ENCODE measurements at places on chromosomes 16 and 17.

GRCh38 chr16:7871979-7872378 is 539.3 kb downstream of the RBFOX1 start:
- no peak for DNase-seq

- DNase-seq, result no peak
These were observed 10.0 kb downstream of the SNN start for GRCh38 chr16:11677959-11678881.

- no peak for DNase-seq
These were observed 72.7 kb downstream of the N4BP1 start for GRCh38 chr16:48537275-48537674.

DNA sequence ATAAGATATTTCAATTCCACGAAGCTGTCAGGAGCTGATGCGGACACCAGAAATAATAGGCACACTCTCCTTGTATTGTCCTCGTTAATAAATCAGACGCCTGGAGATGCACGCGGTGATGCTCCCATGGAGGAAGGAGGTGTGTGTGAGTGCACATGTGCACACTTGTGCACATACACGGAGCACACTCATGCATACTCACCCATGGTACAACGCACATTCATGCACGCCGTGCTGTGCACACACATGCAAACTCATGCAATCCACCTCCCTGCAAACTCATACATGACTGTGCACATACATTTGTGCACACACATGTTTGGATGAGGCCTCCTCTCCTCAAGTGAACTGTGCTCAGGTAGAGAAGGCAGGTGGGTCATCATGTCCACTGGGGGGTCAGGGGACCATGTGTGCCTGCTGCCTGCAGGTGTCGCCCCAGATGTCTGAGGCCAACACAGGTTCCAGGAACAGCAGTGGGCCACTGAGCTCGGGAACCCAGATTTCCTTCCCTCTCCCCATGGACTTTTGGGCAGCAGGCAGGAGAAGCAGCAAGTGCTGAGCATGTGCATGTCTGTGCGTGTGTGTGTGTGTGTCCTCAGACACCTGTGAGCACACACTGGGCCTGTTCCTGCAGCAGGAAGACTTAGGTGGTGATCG is 165.3 kb downstream of the SDK2 start:
- no peak for DNase-seq

DNA sequence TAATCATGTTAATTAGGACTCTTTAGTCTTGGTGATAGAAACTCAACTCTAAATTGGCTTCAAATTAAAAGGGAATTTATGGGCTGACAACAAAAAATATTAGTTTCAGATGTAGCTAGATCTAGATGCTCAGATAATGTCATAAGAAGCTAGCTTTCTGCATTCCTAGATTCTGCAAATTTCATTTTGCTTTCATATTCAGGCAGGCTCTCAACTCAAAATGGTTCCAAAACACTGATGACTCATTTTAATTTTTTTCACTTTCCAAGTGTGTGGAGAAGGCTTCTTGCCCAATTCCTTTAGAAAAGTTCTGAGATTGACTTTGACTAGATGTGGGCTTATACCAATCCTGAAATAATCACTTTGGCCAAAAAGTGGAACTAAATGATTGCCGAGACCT is 236.7 kb upstream of the GOT2 start:
- no peak for DNase-seq

GRCh38 chr16:8283195-8283594 is 307.1 kb downstream of the TMEM114 start:
- no peak for DNase-seq

DNA sequence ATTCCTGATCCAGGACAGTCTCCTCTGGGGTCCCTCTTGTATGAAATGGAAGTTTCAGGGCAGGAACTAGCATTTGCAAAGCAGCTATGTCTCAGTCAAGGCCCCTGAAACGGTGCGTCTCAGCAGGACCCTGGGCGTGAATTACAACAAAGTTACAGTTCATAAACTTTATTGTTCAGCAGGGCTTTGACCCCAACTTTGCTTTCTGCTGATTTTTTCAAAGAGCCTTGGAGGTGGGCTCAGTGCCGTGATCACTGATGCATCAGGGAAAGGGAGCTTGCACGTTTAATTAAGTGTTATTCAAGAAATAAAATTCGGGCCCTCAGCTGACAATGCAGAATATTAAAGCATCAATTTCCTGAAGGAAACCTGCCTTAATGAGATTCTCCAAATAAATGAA is 260.1 kb upstream of the C16orf82 start:
- no peak for DNase-seq

DNA sequence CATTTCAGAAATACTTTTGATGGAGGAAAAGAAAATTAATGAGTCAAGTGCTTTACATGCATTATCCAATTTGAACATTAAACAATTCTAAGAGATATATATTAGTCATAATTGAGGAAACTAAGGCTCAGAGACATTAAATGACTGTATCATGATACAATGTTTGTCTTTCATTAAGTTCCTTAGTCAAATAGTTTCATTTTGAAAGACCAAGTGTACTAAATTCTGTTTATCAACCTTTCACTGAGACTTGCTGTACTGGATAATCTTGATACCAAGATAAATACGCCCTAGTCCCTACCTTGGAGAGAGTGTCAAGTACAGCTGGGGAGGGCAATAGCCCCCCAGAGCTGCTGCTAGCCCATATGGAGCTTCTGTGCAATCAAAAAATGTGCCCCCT is 24.2 kb downstream of the TOM1L2 start:
- no peak for DNase-seq

GRCh38 chr16:28549301-28549899 is 4.3 kb upstream of the SGF29 start:
- no peak for DNase-seq

GRCh38 chr17:7987112-7987893 is 15.1 kb upstream of the GUCY2D start:
- no peak for DNase-seq

- DNase-seq, result no peak
These were observed 16.6 kb downstream of the NXPH3 start for GRCh38 chr17:49592263-49592662.

- no peak for DNase-seq
These were observed 573 bp downstream of the CDT1 start for GRCh38 chr16:88804173-88804551.

DNA sequence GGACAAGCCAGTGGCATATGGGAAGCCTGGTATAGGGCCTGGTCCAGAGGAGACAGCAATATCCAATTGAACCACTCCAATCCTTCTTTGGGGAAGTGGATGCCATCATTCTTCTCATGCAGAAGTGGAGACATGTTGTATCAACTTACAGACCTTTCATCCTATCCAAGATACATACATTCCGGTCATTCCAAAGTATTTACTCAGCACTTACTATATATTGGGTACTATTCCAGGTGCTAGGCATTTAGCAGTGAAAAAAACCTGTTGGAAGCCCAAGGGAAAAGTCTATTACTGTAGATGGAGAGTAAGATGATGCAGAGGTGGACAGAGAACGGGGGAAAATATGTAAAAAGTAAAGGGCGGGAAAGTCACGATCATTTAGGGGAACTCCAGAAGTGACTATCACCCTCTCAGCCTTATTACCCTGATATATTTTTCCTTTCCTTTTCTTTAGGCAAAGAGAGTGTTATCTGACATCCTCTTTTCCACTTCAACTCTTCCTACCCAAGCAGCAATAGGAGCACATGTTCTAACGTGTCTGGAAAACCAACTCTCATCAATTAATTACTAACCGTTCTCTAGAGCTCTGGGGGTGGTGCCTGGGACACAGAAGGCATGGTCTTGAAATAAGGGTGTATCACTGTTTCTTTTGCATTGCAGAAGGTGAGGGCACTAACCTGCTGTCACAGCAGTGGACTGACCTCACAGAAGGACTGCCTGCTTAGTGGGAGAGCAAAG is 210.1 kb upstream of the MAF start:
- DNase-seq, result no peak

- no peak for DNase-seq
These were observed 7.1 kb downstream of the CHD9NB start for GRCh38 chr16:53045341-53046220.

DNA sequence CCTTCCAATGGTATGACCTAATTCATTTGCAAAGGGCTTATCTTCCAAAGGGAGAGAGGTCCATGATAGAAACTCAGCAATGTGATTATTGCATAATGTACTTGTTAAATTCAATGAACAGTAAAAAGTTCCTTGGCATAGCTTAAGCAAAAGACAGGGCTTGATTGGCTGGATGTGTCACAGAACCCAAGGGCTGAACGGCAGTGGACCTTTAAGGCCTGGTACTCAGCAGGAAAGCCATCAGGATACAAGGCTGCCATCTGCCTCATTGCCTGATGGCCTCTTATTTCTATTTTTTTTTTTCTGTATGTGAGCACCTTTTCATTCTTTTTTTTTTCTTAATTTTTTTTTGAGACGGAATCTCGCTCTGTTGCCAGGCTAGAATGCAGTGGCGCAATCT is 208.9 kb upstream of the WSCD1 start:
- DNase-seq, result no peak

GRCh38 chr17:47831934-47832327 is 461 bp downstream of the LRRC46 start:
- DNase-seq, result no peak

- DNase-seq, result no peak
These were observed 6.8 kb downstream of the SLC6A2 start for GRCh38 chr16:55662644-55663031.

GRCh38 chr17:45227101-45227925 is 5.6 kb downstream of the FMNL1 start:
- no peak for DNase-seq

- no peak for DNase-seq
These were observed 4.3 kb upstream of the ADGRG1 start for GRCh38 chr16:57624044-57624688.

- no peak for DNase-seq
These were observed 522.5 kb upstream of the CDH5 start for GRCh38 chr16:65843941-65844340.

GRCh38 chr17:8320262-8320661 is 10.2 kb downstream of the ARHGEF15 start:
- no peak for DNase-seq

- DNase-seq, result no peak
These were observed 50.2 kb upstream of the WSCD1 start for GRCh38 chr17:6019959-6020358.

- DNase-seq, result peak; percentile 54
These were observed 6.8 kb downstream of the UBALD2 start for GRCh38 chr17:76271669-76272540.

GRCh38 chr17:76659928-76660655 is 16.5 kb upstream of the ST6GALNAC1 start:
- DNase-seq, result no peak

GRCh38 chr16:10871157-10871991 is 5.6 kb upstream of the CIITA start:
- DNase-seq, result no peak

DNA sequence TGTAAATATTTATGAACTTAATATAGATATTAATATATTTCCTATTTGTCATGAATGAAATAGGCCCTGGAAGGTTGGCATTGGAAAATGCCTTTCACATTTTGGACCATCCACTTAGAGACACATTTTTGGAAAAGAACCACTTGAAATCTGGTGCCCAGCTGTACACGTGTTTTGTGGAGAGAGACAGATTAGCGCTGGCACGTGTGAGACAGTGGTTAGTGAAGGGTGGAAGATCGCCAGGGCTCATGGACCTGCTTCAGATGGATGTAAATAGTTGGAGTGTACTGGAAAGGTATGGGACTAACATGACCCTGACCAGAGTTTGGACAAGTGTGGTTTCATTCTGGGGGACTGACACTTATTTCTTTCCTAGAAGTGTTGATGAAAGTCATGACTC is 222.9 kb downstream of the PRKCA start:
- no peak for DNase-seq

DNA sequence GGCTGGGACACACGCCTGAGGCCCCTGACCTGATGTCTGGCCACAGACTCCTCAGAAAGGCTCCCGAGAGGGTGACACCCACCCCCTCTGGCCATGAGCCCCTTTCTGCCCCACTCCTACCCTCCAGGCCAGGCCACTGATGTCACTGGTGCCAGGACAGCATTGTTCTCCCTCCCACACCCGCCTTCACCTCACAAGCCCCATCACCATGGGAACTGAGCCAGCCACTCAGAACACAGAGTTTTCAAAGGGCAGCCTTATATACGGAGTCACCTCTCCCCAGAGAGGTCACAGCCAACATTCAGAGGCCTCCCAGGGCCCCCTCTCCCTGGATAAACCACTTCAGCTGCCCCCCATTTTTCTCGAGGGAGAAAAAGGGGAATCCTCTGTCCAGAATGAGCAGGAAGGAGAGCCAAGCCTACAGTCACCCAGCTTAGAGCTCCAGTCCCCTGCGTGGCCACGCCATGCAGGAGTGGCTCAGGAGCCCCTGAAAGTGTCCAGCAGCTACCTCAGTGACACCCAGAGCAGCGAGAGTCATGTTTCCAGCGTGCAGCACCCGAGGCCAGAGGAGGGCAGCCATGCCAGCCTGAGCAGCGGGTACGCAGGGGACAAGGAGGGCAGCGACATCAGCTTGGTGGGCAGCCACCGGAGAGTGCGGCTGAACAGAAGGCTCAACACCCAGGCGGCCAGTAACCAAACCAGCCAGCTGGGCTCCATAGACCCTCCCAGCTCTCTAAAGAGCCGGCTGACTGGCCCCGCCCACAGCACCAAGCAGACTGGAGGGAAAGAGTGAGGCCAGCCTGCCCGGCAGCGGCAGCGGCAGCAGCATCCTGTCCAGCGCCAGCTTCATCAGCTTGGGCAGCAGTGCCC is at the start of gene C16orf82:
Gene C16orf82, plus strand, starts transcription at position 260 of the 870 bp plus-strand sequence.
- no peak for DNase-seq

DNA sequence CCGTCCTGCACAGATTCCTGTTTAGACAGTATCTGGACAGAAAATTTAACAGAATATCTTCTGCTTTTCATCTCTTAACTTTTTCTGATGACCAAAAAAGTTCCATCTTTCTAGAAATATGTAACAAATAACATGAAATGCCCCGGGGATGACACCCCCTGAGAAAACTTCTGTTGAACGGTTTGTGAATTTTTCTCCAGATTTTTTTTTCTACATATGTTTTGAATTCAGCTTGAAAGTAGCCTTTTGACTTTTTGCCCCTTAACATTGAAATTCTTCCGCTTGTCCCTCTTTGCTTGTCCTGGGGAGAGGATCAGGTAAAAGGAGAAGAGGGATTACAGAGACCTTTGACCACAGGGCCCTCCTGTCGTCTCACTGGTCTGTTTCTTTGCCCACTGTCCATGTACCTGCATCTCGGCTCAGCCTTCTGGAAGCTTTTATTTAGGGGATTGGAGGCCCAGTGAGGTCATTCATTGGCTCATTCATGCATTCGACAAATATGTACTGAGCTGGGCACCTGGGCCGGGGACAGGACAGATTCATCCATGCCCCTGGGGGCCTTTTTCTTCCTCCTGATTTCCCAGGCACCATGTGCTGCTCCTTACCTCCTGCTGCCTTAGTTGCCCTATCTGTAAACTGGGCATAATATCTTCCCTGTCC is 19.6 kb upstream of the CPNE2 start:
- no peak for DNase-seq
